Right atrium auricular region (tissue), 2 donors: ENCODE measurements at places on chromosomes 13 and 19.

- DNase-seq = no peak
These were observed 576.5 kb upstream of the ARGLU1 start for GRCh38 chr13:107144432-107144831.

GRCh38 chr13:32059511-32059984, 28.0 kb downstream of the FRY start:
- no peak for DNase-seq

DNA sequence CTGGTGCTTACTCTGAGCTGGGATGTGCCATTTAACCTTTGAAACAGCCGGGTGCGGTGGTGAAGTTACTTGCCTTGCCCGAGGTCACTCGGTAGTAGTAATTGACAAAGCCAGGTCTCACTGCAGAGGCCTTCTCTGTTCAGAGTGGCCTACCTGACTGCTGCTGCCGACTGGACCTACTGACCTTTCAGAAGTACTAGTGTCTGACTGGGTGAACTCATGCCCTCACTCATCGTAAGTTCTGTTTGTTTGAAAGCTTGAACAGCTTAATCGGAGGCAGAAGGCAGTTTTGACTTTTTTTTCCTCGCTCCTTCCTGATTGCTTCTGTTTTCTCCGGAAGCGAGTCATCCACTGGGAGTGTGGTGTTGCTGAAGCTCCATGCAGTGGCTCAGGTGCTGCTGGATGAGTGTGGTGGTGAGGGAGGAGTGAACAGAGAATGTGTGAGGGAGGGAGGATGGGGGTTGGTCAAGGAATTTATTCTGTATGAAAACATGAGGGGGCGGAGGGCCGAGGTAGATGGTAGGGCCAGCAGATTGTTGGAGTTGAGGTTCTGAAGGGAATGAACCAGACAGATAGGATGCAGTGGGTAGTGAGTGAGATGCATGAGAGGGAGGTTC, 2.7 kb downstream of the SPINT2 start:
- no peak for DNase-seq

GRCh38 chr19:16626796-16627192, 1.2 kb downstream of the MED26 start:
- no peak for DNase-seq

- DNase-seq = no peak
These were observed 36.4 kb upstream of the VSTM2B start for GRCh38 chr19:29489172-29489951.

GRCh38 chr13:38944219-38944618, 46.4 kb downstream of the STOML3 start:
- DNase-seq = no peak

DNA sequence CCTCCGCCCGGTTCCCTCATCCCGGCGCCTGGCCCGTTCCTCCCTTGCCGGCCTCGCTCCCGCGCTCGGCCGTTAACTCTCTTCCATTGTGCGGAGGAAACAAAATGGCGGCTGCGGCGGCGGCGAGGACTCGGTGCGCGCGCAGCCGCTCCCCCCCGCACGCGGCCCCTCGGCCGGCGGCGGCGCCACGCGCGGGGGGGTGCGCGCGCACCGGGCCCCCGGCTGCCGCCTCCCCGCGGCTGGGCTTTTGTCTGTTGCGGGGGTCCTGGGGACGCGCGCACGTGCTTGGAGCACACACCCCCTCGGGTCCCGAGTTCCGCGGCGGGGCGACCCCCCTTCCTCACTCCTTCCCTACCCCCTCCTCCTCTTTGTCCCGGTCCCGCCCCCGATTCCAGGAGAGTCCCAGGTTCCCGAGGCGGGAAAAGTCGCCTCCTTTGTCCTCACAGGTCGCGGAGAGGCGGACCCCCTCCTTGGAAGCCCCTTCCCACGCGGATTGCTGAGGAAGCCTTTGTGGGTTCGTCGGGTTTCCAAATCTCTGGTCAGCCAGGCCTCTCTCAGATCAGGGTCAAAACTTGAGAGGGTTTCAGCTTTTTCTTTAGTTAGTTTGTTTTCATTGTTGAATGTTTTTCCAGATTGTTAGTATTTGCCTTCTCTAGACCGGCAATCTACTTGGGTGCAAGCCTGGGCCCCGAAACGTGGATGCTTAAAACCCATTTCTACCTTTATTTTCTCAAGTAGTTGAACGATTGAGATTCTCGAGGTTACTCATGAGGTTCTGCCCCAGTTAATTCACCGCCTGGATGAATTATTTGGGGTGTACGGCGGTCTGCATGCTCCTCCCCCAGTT, 687 bp downstream of the ILF3 start:
- no peak for DNase-seq

DNA sequence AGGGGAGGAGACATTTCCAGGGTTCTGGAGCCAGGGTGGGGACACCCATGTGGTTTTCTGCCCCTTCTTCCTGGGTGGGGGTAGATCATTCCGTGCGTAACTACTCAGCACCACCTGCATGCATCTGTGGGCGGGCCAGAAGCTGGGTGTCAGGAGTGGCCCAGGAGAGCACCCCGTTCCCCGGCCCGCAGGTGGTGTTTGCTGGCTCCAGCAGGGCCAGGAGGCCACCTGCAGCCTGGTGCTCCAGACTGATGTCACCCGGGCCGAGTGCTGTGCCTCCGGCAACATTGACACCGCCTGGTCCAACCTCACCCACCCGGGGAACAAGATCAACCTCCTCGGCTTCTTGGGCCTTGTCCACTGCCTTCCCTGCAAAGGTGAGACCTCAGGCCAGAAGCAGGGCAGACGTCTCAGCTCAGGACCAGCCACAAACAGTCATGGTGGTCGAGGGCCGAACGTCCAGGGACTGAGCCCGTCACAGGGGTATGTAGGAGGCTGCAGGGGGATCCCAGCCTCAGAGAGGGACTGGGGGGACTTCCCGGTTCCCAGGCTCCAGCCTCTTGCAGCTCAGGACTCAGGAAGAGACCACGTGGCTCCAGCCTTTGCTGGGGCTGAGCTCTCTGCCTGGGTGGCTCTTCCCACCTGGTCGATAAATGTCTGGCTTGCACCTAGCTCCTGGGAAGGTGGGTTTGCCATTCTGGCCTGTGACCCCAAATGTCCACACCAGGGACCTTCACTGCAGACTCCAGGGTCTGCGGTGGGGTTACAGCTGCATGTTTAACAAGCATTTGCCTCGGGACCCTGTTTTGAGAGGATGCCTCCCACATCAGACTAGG, 1.6 kb downstream of the FSTL3 start:
- no peak for DNase-seq

- DNase-seq = no peak
These were observed 304.1 kb downstream of the FGF14 start for GRCh38 chr13:102097708-102098107.

DNA sequence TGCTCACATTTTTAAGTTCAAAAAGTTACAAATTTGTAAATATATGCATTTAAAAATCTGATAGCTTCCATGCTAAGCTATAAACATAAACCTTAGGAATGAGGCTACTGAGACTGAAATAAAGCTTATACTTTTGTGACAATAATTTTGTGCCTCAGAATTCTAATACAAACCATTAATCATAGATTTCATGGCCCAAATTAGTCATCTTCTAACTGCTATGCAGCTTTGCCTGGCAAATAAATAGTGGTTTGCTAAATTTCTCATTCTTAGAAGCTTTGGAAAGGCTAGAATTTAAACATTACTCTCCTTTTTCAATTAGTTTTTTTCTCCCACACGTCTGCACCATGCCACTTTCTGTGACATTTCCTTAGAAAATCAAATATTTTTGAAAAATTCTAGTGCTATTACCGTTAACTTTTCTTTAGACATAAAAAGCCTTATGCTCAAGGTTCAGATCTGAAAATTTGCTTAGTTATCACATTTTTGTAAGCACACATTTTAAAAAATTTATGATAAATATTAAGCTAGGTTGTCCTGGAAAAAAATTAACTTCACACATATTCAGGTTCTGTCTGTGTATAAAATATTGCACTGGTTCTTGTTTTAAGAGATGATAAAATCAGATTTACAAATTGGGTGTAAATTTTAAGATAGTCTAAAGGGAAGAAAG, 46.9 kb downstream of the FNDC3A start:
- no peak for DNase-seq

- no peak for DNase-seq
These were observed 22.5 kb downstream of the SAFB start for GRCh38 chr19:5645409-5645808.

DNA sequence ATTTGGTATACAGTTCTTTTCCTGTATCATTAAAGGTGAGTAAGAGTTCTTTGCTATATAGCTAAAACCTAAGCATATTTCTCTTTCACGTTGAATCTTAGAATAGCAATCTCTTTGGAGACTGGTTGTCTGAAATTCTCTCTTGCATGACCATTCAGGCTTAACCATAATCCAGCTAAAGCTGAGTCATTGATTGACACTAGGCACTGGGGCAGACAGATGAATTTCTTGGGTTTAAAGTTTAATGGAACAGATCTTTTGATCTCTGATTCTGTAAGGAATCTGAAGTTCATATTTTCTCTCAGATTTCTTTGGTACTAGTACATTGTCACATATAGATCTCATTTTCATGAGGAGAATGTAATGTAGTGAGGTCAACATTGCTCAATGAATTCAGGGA, 397.3 kb upstream of the MIR17HG start:
- DNase-seq = no peak

GRCh38 chr19:48630296-48631063, 6.7 kb downstream of the DBP start:
- peak; percentile 87 for DNase-seq

DNA sequence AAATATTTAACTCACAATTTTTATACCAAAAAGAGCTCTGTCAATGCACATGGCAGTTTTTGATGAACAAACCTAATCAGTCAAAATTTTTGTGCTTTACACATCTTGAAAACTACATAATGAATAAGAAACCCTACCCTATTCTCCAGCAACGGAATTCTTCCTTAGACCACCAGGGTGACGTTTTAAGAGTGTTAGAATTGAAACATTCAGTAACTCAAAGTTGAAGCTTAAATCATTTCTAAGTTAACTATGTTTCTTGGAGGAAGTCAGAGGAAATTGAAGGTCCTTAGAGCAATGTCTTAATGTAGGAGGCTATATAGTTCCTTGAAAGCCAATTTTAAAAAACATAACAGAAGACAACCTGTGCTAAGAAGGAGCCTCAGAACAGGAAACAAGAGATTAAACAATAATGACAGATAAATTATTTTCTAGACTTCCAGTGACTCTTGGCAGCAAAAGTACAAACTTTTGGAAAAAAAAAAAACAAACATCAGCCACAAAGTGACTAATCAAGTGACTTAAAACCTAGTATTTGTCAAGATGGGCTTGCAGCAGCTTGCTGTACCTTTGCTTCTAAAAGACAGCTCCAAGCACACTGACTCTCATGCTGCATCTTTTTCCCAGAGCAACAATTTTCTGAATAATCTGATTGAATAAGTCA, 6.2 kb downstream of the SPRY2 start:
- DNase-seq = no peak

DNA sequence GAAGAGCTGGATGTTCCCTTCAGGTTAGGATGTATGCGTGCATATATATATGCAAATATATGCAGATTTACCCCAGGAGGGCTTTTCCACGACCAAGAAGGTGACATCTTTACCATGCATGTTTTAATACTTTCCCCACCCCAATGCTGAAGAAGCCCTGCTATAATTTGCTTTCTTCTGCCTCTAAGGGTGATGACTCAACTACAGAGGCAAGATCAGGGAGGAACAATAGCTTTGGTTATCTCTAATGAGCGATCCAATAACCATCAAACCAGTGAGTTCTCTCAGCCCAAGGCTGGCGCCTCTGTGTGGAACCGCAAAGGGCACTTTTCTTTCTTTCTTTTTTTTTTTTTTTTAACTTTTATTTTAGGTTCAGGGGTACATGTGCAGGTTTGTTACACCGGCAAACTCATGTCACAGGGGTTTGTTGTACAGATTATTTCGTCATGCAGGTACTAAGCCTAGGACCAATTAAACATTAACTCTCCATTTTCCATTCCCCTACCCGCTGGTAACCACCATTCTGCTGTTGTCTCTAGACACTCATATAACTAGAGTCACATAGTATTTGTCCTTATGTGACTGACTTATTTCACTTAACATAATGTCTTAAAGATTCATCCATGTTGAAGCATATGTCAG, 25.7 kb upstream of the UBE2L5 start:
- no peak for DNase-seq

- peak; percentile 65 for DNase-seq
These were observed 22.8 kb upstream of the SIGLEC11 start for GRCh38 chr19:49983645-49984229.
